ENCODE measurements at places on chromosomes 4 and X. TPM values are rescaled to one million over a fixed set of nuclear protein-coding genes. Genes with fewer than 3 reads are reported as not detected.
A peak's percentile ranks its signal among the peaks of the same experiment; 100 is the strongest.

The PPEF1 gene
- total RNA-seq = 0.80 TPM

The USP27X gene
- 4.3 TPM for total RNA-seq

DNA sequence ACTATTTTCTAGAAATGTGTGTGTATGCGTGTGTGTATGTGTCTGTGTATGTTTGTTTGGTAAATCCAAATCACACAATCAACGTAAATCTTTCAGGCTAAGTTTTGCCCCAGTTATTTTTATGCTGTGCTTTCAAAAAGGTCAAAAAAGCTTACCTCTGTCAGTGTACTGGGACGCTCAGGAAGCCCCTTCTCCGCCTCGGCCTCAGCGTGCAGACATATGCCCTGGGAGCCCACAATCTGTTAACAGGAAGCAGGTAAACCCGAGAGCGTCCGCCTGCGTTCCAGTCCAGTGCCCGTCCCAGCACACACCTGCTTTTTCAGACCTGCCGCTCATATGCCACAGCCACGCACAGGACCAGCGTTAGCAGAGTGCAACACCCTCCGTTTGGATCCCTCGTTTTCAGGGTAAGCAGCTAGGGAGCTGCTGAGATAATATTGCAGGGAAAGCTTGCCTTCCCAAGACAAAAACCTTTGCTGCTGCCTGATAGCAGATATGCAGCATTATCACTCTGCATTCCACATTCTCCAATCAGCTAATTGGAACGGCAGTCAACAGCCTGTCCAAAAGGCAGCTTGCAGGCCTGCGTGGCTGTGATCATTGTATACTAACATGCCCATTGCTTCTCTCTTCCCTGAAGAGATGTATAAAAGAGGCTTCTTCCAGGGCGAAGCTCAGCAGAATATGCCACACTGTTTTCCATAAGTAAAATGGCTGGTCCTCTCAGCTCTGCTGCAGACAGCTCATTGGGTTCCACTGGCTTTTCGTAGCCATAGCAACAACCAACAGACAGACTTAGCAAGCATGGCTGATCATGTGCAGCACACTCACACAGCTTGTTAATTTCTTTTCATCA lies at the start of gene SORBS2:
Gene SORBS2 (minus strand): TSS at position 686 of the 856 bp plus-strand sequence. CDS start 121,623 bp downstream, outside the sequence.
- peak; percentile 69 for DNase-seq

- DNase-seq = no peak
Measured at GRCh38 chr4:112735474-112735951, 98.6 kb downstream of the LARP7 start.

- peak; percentile 72 for DNase-seq
Measured at GRCh38 chrX:153970357-153971123, 1.1 kb downstream of the HCFC1 start.

- DNase-seq = no peak
Measured at GRCh38 chrX:151692825-151693224, 2.4 kb upstream of the PRRG3 start.

DNA sequence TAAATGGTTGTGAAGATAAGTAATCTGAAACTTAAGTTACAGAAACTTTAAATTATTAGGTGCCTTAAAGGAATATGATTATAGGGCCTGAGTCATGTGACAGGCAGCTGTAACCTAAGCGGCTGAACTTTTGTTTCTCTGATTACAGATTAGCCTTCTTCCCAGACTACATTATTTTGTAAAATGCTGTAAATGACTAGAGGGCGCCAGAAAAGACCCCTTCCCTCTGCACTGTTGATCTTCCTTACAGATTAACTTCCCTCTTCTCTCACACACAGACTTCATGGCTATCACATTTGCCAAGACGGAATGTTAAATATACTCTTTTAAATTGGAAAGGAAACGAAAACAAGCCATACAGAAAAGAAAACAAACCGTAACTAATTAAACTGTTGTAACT lies 96.6 kb downstream of the EVC2 start:
- DNase-seq = peak; percentile 67

DNA sequence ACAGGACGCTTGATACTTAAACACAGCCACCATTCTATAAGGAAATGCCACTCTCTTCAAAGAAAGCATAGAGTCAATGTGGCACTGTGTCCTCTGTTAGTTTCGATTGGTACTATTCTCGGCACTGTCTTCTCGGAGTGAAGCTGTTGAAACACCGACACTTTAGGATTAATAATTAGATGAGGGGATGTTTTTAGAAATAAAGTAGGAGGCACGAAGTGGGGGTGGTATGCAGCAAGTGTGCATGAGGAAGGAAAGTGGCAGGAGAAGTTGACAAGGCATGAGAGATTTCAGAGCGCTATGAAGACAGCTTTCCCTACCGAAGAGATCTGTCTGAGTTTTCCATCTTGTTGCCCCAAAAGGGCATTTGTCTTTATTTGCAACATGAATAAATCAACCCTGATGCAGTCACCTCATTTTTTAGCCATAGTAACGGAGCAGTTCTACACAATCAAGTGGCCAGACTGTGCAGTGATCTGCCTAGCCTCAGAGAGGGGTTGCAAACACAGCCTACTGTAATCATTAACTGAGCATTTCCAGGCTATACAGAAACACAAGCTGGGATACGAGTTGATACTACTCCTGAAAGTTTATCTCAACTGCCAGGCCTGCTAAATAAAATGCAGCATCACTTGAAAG lies 8.3 kb downstream of the GPRIN3 start:
- DNase-seq = no peak

- DNase-seq = no peak
Measured at GRCh38 chrX:154026136-154027021, 6.7 kb upstream of the IRAK1 start.

GRCh38 chr4:153438916-153439756 lies 27.0 kb upstream of the TMEM131L start:
- DNase-seq = no peak

DNA sequence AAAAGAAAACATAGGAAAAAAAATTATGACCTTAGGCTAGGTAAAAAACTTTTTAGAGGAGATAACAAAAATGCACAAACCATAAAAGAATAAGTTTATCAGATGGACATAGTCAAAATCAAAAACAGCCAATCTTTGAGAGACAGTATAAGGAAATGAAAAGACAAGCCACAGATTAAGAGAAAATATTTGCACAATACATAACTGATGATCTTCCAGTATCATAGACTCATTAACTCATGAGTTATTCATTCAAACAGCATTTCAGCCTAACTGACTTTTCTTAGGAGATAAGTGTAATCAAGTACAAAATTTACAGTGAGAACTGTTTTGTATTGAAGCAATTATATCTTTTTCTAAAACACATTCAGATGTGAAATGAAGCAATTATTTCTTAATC lies 183.8 kb downstream of the FBXO8 start:
- DNase-seq = no peak

- no peak for DNase-seq
Measured at GRCh38 chrX:56233682-56234081, 1.5 kb downstream of the KLF8 start.

GRCh38 chr4:170009291-170009690 lies 16.9 kb downstream of the MFAP3L start:
- no peak for DNase-seq

- peak; percentile 69 for DNase-seq
Measured at GRCh38 chrX:8139716-8140115, 31.4 kb downstream of the VCX2 start.

DNA sequence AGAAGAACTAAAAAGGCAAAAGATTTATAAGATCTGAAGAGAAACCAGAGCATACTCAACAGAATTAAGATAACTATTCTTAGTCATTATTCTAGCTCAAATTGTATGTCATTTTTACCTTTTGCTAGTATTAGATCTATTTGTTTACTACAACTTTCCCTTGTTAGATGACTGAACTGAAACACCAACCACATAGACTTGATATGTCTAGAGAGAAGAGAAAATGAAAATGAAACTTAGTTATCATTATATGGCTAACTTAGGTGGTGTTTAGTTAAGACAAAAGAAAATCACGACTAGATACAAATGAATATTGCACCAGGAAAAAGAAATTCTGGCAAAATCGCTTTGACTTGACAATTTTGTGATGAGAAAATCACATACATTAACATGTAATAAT lies 690.8 kb downstream of the PCDH18 start:
- no peak for DNase-seq
